ENCODE measurements at places on chromosomes 2 and 18.

- DNase-seq = no peak
These were observed 91.9 kb downstream of the VRK2 start for GRCh38 chr2:58138396-58139030.

GRCh38 chr2:73730810-73731209, 6.3 kb downstream of the TPRKB start:
- DNase-seq = no peak

DNA sequence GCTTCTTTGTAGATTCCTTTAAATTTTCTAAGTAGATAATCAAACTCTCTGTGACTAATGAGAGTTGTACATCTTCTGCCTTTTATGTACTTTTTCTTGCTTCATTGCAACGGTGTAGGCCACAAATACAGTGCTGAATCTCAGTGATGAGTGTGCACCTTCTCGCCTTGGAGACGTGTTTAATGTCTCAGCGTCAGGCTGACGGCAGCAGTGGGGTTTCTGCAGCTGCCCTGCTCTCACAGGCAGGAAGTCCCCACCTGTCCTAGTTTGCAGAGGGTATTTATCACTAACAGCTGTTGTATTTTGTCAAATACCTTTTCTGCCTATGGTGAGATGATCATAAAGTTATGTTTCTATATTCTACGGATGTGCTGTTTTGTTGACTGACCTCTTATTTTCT, 13.3 kb downstream of the AGXT start:
- no peak for DNase-seq

GRCh38 chr2:135072125-135072997, 20.3 kb downstream of the RAB3GAP1 start:
- DNase-seq = no peak

GRCh38 chr2:20430461-20431300, 16.2 kb upstream of the RHOB start:
- no peak for DNase-seq

GRCh38 chr2:130318906-130319305, 23.8 kb upstream of the IMP4 start:
- no peak for DNase-seq

- DNase-seq = no peak
These were observed 725.6 kb upstream of the ID2 start for GRCh38 chr2:7956126-7956689.

GRCh38 chr2:10709290-10709939, 12.0 kb upstream of the ATP6V1C2 start:
- DNase-seq = no peak

- DNase-seq = no peak
These were observed 194.3 kb downstream of the MYCN start for GRCh38 chr2:16134436-16135165.

DNA sequence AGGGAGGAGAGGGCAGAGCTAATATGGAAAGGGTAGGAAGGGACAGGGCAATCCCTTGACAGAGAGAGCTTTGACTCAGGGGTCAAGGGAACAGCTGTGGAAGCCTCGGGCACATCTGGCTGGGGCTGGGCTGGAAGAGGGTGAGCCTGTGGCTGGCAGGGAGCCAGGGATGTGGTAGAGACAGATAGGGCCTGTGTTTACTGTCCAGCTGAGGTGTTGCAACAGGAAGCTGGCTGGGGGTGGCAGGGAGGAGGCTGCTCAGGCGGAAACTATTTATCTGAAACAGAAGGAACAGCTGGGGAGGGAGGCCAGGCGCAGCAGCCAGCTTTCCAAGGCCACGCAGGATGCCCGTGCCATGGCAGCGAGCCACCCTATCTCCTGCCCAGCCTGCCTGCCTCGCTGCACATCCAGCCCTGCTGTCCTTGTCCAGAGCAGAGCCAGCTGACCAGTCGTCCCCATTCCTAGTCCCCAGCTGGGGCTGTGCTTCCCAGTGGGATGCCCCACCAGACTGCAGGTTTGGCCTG, 264.7 kb downstream of the CYP26B1 start:
- no peak for DNase-seq

- no peak for DNase-seq
These were observed 488.9 kb upstream of the SOX11 start for GRCh38 chr2:5203134-5203755.

DNA sequence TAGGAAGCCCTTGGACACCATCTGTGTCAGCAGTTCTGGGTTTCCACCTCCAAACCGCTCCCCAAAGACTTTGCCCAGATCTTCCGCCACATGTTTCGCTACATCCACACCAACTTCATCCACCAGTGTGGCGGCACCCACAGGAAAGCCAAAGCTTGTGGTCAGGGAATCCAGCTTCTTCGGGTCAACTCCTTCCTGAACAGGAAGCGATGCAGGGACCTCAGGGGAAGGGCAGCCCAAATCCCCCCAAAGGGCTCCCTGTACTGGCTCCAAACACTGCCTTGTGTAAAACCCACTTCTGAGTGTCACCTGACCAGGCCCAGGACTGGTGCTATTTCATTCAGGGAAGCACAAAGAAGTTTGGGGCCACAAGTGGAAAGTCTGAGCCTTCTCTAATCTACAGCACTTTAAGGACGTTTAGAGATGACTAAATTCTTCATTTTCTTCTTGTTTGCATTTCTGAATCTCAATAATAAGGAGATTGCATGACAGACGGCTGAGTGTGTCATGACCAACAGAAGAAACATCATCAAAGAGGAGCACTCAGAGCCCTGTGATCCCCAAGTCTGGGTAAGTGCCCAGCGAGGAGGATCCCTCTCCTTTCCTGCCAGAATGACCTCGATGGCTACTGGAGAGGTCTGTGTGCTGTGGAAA, 20.8 kb downstream of the GAREM2 start:
- DNase-seq = no peak

DNA sequence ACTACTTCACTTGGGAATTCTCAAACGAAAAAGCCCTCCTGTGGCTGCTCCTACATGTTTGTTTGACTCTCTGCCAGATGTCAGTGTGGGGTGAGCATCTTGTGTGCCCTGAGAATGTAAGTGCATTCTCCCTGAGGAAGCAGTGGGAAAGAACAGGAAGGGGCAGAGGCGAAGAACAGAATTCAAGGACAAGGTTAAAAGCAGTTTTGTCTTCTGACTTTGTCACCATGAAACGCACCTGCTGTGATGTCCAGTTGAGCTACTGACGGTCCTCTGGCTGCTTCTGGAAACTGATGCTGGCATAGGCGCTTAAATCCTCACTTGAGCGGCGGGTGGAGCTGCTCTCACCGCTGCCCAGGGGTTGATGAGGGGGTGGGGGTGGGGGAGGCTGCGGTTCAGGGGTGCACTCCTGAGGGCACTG, 4.9 kb downstream of the IRS1 start:
- no peak for DNase-seq

GRCh38 chr2:58070765-58071164, 24.2 kb downstream of the VRK2 start:
- no peak for DNase-seq

- no peak for DNase-seq
These were observed 212.1 kb downstream of the TTC32 start for GRCh38 chr2:19689646-19690168.

GRCh38 chr2:75458201-75458600, 102.5 kb downstream of the EVA1A start:
- DNase-seq = no peak

GRCh38 chr2:33791625-33792024, 192.5 kb upstream of the FAM98A start:
- DNase-seq = no peak
